Stimulated activated CD8-positive, alpha-beta memory T cell treated with anti-CD3 and anti-CD28 coated beads, Interleukin-7, amount 100 ng/mL, for 1 hour (primary cell): ENCODE measurements at places on chromosomes 2 and 18.

DNA sequence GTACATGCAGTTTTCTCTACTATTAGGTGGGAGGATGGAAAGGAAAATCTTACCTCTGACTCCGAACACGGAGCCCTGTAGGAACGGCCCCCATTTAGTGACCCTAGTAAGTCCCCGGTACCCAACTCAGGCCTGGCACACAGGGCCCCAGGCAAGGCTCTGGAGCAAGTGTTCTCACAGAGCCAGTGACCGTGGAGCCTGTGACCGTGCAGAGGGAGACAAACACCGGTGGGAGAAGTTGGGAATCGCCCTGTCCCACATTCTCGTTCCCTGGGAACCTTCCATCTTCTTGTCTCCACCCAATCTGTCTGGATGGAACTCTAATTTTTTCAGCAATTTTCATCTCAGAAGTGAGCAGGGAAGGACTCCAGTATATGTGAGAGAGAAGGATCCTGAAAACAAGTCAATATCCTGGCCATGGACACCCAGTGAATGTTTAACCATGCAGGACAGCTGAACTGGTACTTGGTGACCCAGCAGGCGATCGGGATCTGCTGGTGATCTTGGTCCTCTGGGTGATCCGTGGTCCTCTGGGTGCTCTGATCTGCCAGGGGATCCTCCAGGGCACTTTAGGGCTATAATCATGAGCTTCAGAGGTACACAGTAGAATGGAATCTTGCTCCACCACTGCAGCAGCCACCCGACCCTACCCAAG, 348.6 kb upstream of the ID2 start:
- no peak for DNase-seq

DNA sequence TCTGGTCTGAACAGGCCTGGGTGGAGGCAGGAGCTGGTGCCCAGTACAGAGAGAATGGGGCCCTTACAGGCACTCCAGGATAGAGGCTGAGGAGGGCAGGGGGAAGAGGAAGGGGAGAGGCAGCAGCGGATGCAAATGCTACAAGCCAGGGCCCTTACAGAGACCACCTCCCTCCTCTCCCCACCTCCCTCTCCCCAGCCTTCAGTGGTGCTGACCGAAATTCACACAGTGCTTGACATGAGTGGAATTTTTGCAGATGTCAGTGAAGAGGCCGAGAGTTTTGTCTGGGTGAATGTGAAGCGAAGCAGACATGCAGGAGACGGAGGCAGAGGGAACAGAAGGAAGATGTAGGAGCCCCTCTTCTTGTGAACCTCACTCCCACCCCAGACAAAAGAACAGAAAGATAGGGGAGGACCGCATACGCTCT, 31.9 kb downstream of the CIB4 start:
- DNase-seq: no peak

- no peak for DNase-seq
Measured at GRCh38 chr2:120390381-120391055, 44.6 kb downstream of the INHBB start.

DNA sequence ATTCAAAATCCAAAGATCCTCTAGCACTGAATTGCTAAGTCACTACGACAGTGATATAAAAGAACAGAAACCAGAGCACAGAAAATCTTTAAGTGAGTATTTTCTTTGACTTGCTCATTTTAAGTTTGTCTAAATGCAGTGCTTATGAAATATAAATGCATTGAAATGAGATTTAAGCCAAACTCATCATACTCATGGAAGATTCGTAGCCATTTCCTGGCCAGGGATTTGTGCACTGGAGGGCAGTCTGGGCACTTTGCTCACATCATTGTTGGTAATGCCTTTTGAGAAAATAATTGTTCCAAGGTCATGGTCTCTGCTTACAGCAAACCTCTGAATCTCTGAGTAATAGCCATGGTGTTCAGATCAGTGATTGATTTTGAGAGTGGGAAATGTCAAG, 307.7 kb downstream of the ARHGAP15 start:
- no peak for DNase-seq

DNA sequence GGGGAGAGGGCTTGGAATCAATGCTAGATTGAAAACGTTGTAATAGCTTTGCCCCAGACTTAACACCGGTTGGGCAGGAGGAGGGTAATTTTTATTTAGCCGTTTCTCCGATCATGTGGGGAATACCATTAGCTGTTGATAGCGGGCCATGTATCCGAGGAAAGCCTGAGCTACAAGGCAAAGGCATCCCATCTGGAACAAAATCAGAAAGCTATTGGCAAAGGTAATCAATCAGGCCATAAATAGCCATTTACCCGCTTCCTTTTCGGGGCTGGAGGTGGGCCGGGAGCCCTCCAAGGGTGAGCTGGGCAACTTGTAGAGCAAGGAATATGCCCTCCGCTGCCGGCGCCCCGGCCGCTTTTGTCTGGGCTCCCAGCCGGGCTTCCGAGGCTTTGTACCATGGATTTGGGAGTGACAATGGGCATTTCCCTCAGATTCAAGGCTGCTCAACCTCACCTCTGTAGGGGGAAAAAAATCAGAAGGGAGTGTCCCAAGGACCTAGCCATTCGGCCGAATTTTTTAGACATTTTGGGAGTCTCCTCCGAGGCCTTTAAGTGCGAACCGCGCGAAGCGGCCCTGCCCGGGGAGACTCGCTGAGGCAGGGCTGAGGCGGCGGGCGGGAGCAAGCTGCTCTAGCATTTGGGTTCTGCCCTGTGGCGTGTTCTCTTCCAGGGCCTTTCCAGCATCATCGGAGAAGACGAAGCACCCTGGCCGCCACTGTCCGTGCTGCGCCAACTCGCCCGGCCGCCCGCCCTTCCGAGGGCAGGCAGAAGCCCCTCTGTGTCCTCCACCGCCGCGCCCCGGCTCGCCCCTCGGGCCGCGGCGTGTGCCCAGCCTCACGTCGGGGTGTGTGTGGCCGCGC, 1.1 kb upstream of the HOXD9 start:
- no peak for DNase-seq

DNA sequence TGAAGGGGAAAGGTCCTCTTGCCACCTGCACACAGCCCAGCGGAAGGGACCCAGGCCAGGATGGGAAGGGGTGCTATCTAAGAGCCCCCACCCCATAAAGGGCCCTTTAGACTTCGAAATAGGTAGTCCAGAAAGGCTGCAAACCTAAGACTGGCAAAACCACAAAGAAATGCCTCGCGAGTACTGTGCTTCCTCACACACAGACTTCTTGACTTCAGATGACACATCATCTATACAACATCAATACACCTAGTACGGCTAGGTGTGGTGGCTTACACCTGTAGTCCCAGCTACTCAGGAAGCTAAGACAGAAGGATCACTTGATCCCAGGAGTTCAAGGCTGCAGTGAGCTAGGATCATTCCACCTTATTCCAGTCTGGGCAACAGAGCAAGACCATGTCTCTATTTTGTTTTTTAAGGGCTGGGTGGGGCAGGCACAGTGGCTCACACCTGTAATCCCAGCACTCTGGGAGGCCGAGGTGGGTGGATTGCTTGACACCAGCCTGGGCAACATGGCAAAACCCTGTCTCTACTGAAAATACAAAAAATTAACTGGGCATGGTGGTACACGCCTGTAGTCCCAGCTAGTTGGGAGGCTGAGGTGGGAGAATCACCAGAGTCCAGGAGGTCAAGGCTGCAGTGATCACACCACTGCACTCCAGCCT, 125.8 kb downstream of the CABLES1 start:
- no peak for DNase-seq

DNA sequence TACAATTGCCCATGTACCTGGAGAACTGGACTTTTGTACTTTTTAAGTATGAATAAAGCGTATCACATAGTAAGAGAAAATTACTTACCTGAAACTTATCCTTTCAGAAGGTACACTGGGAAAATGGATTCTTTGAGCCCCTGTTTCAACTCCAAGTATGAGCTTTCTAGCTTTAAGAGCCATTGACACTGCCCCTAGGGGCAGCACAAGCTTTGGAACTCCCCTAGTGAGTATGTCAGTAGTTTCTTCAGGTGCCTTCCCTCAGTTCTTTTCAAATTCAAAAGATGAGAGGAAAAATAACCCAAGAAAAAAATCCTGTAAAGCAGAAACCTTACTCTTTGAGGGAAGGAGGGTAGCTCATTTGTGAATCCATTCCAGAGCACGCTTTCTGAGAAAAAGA, 124.1 kb downstream of the MEMO1 start:
- DNase-seq: no peak

- DNase-seq: no peak
Measured at GRCh38 chr2:241417626-241418025, 61.5 kb downstream of the FARP2 start.

- no peak for DNase-seq
Measured at GRCh38 chr2:98301469-98301868, 44.8 kb upstream of the CNGA3 start.

DNA sequence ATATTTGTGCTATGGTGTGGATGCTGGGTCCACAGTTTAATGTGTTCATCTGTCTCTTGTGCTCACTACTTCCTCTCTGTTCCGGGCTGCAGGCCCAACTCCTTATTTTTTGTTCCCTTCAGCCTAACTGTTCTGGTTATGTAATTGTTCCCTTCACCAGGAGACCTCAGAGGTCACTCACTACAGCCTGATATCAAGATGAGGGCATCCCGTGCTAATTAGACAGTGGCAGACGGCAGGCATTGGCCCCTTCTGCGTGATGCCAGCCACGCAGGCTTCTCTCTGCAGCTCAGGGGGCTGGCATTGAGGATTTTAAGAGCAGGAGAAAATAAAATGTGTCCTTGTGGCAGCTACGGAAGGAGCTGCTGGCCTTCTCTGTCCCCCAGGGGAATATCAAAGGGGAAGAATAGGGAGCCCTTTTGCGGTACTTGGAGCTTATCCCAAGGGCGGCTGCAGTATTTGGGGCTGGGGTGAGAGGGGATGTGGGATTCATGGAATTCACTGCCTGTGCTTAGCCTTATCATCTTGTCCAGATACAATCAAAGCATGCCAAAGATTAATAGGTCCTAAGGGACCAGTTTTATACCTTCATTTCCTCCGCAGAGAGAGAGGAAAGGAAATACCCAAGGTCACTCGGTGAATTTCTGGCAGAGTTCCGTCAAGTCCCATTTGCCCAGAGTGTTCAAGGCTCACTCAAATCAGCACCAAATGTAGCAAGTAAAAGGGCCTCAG, 53.3 kb upstream of the TRIB2 start:
- DNase-seq: no peak

- no peak for DNase-seq
Measured at GRCh38 chr2:231866450-231866849, 59.7 kb downstream of the NPPC start.

- DNase-seq: no peak
Measured at GRCh38 chr2:19577723-19578122, 219.3 kb upstream of the OSR1 start.

DNA sequence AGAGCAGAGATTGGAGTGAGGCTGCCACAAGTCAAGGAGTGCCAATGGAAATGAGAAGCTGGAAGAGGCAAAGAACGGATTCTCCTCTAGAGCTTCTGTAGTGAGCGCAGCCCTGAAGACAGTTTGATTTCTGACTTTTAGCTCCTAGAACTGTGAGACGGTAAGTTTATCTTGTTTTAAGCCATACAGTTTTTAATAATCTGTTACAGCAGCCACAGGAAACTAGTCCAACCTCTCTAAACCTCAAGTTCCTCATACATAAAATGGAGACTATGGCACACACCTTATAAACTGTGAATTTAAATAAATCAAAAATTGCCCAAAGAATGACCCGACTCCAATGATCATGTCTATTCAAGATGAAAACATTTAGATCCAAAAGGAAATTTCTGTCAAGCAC, 596.5 kb downstream of the BCL11A start:
- DNase-seq: no peak
